ENCODE measurements at places on chromosomes 1 and 21. TPM values are rescaled to one million over a fixed set of nuclear protein-coding genes. Genes with fewer than 3 reads are reported as not detected.

DONSON gene
- 36.8 TPM for total RNA-seq

- H3K36me3 ChIP-seq, result peaks cover 4% of the 10 kb centered on the region
- no peaks in the 10 kb centered on the region for H3K27me3 ChIP-seq
- H3K4me3 ChIP-seq, result no peak overlapping the region
- peaks cover 58% of the 10 kb centered on the region for H3K4me1 ChIP-seq
Measured at GRCh38 chr1:168482106-168482505, 61.7 kb downstream of the XCL2 start.

DNA sequence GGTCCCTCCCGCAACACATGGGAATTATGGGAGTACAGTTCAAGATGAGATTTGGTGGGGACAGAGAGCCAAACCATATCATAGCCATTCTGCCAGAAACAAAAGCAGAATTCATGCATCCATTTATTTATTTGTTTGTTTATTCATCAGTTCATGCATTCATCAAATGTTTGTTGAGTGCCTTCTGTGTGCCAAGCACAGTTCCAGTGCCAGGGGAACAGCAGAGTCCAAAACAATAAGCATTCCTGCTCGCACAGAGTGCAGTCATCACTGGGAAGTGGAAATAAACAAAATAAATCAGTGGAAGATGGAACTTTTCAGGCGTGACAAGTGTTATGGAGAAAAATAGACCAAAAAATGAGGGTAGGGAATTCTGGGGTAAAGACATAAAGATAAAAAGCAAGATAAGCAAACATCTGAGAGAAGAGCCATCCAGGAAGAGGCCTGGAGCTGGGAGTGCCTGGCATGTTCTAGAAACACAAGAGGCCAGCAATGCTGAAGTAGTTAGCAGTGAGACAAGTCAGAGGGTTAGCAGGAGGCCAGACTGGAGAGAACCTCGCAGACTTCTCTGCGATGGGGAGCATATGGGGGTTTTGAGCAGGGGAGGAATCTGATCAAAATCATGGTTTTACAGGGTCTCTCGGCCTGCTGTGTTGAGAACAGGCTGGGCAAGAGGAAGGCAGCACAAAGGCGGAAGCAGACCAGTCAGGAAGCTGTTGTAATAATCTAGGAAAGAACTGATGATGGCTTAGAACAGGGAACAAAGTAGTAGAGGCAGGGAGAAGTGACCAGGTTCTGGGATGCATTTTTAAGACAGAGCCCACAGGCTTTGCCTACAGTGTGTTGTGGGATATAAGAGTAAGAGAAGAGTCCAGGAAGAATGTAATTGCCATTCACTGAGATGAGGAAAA is 113.2 kb downstream of the GLUL start:
- no peak for DNase-seq
- H3K4me3 ChIP-seq, result no peak overlapping the region
- no peaks in the 10 kb centered on the region for H3K36me3 ChIP-seq
- H3K27me3 ChIP-seq, result no peaks in the 10 kb centered on the region
- H3K4me1 ChIP-seq, result no peaks in the 10 kb centered on the region

TNFRSF14 gene
- total RNA-seq, result 140 TPM

OR2T11 gene
- not detected for total RNA-seq

DNA sequence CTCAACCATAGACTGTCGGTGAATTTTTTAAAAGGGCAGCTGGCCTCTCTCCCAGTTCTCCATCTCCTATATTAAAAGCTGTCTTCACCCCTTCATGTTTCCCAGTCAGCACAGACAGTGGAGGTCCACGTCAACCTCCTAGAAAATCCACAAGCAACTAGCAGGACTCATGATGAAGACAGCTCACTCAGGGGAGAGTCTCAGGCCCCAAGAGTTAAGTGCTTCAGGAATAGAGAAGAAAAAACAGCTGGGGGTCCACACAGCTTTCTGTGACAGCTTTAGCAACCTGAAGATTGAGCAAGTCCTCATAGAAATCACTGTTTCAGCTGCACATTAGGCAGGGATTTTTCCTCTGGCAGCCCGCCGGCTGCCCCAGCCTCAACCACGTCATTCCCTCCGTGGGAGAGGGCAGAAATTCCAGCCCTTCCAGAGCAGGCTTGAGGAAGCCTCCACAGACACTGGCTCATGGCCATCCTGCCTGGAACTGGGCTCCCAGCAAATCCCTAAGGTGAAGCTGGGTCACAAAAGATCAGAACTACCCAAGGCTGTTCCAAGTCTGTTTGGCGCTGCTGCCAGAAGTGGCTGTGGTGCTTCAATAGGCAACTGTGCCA is 15.2 kb downstream of the GPR161 start:
- H3K27ac ChIP-seq, result no peak overlapping the region
- no peak overlapping the region for H3K4me3 ChIP-seq
- no peak for DNase-seq
- H3K27me3 ChIP-seq, result peaks cover 15% of the 10 kb centered on the region
- H3K4me1 ChIP-seq, result no peaks in the 10 kb centered on the region

OR2G6 gene
- total RNA-seq, result not detected

DNA sequence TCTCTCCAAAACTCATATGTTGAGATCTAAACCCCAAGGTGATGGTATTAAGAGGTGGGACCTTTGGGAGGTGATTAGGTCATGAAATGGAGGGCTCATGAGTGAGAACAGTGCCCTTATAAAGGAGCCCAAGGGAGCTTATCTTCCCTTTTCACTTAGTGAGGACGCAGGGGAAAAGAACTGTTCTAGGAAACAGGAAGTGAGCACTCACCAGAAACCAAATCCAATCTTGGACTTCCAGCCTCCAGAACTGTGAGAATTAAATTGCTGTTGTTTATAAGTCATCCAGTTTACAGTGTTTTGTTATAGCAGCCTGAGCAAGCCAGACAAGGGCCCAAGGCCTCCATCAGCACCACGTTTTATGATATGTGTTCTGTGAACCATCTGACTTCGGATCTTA is 60.3 kb upstream of the LRRC8D start:
- H3K27me3 ChIP-seq, result no peaks in the 10 kb centered on the region
- DNase-seq, result no peak
- H3K36me3 ChIP-seq, result peaks cover 17% of the 10 kb centered on the region
- no peak overlapping the region for H3K4me3 ChIP-seq
- H3K4me1 ChIP-seq, result peaks cover 78% of the 10 kb centered on the region

DNA sequence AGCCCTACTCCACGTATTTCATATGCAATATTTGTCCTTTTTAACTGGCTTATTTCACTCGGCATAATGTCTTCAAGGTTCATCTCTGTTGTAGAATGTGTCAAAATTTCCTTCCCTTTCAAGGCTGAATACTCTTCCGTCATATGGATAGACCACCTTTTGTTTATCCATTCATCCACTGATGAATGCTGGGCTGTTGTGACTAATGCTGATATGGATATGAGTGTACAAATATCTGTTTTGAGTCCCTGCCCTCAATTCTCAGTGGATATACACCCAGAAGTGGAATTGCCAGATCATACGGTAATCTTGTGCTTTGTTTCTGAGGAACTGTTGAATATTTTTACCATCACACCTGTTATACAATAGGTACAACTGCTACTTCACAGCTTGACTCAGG is 155.2 kb upstream of the IRF2BP2 start:
- H3K27ac ChIP-seq, result no peak overlapping the region
- DNase-seq, result no peak
- peaks cover 49% of the 10 kb centered on the region for H3K4me1 ChIP-seq
- no peaks in the 10 kb centered on the region for H3K36me3 ChIP-seq
- H3K4me3 ChIP-seq, result no peak overlapping the region
- H3K27me3 ChIP-seq, result no peaks in the 10 kb centered on the region

RORC gene
- 1.5 TPM for total RNA-seq
